ENCODE measurements at places on chromosomes 5 and 9.

DNA sequence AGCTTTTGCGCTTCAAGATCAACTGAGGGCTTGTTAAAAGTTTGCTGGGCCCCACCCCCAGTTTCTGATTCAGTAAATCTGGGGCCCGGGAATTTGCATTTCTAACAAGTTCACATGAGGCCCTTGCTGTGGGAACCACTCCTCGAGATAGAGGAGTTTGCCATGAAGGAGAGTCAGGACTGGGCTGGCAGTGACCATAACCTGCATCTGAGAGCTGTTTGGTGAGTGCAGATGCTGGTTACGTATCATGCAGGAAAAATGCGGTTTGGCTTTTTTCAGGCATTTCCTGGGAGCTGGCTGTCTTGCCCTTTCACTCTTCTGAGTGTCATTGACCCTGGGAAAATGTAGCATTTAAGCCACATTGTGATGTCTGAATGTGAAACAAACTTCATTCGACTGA, 9.4 kb upstream of the ANGPTL2 start:
- no peak for DNase-seq

DNA sequence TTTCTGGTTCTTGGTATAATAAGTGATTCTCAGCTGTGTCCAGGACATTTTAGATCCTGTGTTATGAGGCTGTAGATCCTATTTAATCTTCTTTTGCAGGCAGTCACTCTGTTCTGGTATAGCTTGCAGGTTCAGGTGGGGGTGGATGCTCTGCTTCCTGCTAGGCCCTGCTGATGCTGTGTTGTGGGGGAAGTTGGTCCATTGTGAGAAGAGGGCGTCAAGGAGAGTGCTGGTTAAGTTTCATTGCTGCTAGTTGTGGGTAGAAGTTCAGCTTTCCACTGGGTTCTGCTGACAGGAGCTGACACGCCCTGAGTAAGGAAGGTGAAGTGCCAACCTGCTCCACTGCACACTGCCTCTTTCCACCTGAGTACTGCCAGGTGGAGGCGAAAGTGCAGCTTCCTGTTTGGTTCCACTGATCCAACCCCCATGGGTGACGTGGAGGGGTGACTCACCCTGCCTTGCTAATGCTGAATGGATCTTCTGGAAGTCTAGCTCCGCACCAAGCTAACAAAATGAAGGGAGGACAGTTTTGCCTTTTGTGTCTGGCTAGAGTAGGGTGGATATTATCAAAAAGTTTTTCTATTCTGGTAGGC, 16.3 kb downstream of the NMRK1 start:
- DNase-seq = peak; percentile 30

- no peak for DNase-seq
Measured at GRCh38 chr5:65812648-65813047, 90.6 kb downstream of the NLN start.

DNA sequence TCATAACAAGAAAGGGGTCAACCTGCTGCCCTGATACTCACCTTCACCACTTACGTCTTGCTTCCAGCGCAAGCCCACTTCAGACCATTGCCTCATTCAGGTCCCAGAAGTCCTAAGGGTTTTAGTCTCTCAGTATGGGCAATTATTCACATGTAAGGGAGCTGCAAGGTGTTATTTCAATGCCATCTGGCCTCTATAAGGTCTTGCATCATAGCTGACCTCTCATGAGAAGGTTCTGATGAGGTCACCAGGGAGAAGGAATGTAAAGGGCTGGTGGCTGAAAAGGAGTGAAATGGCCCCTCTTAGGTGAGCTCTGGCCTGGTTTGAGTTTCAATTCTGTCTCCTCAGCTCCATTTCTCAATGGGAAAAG, 1.5 kb upstream of the MARCHF3 start:
- DNase-seq = no peak

DNA sequence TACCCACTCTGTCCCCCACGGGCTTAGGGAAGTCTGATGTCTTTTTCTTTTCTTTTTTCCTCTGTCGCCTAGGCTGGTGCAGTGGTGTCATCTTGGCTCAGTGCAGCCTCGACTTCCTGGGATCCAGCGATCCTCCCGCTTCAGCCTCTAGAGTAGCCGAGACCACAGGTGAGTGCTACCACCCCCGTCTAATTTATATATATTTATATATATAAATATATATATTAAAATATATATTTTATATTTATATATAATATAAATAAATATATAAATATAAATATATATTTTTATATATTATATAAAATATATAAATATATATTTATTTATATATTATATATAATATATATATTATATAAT, 3.3 kb upstream of the ANXA2R start:
- DNase-seq = no peak

GRCh38 chr5:115583474-115583873, 18.8 kb downstream of the TICAM2 start:
- no peak for DNase-seq

DNA sequence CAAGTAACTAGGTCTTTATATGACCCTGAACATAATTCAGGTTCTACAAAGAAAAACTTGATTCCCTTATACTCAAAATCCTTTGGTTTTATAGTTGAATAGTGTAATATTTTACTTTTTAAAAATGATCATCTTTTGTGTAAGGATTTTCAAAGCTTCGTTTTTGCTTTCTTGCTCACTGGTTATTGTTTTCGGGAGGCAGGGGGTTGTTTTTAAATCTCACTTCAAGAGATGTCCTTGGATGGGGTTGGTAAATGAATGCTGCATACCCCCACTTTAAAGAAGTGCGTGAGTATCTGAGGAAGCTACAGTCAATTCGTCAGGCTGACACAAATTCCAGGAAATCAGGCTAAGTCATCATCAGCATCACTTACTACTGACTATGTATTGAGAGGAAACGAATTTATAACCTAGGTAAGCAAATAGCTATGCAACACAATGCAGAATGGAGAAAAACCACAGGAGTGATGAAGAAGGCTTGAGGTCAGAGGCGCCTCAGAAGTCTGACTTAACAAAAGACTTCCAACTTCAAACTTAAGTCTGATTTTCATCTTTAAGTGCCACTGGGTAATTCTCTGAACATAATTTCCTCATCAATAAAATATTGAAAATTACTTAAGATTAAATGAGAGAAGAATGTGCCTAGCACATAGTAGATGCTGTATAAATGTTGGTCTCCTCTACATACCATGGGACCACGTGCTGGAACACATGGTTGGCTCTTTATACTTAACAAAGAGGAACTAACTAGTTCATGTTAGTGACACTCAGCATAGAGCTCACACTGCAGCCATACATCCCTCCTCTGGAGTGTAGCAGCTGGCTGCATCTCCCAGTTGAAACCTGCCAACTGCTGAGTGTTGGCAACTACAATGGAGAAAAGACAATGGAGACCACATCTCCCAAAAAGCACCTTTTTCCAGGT, 106.0 kb upstream of the KIF2A start:
- DNase-seq = no peak

DNA sequence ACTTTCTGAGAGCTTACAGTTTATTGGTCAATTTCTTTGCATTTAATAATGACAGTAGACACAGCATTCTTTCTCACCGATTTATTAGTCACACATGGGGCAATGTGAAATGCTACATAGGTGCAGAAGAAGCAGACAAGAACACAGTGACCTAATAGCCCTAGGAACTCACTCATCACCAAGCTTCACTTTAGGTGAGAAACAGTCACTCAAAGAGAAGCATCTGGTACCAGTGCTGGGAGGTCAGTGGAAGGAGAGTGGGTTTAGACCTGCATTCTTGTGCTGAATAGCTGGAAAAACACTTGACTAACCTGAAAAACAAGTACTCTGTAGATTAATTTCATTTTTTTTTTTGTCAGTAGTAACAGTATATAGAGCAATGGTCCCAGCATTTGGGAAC, 179.6 kb downstream of the GRIA1 start:
- no peak for DNase-seq
